ENCODE measurements at places on chromosomes 4 and X.
A peak's percentile ranks its signal among the peaks of the same experiment; 100 is the strongest.

GRCh38 chr4:72496119-72496518 lies 72.9 kb downstream of the ADAMTS3 start:
- DNase-seq, result peak; percentile 4

DNA sequence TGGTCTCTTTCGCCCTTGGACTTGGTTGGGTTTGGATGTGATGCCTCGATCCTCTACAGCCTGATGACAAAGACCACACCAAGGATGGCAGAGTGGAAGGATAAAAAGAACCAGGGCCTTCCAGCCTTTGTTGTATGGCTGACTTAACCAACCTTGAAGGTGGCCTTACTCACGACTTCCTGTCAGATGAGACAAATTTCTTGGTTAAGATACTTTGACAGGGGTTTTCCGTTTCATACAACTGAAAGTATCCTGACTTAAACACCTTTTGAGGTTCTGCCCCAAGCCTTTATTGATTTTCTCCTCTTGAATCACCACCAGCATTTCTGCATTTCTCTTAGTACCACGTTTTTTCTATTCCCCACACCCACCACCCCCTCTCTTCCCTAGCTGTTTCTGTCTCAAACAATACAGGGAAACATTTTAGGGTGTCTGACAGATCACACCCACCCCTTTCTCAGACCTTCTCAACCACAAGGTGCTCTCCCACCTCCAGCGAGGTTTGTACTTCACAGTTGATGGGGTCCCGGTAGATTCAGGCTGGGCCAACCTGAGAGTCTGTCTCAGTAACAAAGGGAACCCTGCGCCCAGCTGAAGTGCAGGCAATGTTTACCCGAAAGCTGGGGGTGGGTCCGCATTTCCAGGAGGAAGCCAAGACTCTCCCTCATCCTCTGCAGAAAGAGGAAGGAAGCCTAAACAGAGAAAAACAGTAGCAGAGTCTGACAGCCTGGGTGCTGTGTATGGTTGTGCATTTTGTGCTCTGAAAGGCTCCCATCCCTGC lies 5.0 kb upstream of the TSPAN5 start:
- no peak for DNase-seq

DNA sequence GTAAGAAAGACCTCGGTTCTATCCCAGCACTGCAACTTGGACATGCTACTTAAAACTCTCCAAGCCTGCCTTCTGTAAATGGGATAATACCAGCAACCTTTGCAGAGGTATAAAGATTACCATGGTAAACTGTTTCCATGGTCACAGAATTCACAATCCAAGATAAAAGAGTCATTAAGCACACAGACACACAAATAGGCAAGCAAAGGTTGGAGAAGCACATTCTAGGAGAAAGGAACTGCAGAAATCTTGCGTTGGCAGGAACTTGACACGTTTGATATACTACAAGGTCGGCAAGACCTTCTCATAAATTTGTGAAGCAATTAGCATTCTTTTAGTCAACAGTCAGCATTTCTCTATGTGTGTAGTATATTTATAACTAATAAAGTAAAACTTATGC lies 12.3 kb upstream of the CHRNA9 start:
- DNase-seq, result peak; percentile 71

DNA sequence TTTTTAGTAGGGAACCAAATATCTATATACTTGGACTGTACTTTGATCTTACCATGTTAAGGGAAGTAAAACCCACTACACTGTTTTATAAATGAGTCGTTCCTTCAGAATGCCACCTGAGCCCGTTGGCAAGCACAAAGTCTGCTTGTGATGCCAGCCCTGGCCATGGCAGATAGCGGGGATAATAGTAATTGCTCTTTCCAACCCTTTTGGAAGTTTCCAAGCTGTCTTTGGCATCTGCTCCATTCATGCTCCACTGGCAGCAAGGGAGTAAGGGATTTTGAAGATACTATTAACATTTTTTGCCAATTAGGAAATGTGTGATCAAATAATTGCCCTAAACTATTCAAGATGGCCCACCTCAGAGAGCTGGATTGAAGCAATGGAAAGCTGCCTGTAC lies 689.2 kb upstream of the SLIT2 start:
- no peak for DNase-seq

- DNase-seq, result no peak
Observed at GRCh38 chrX:29528281-29528680, 687.1 kb upstream of the MAGEB2 start.

- DNase-seq, result no peak
Observed at GRCh38 chr4:38531141-38531727, 132.8 kb upstream of the KLF3 start.

- no peak for DNase-seq
Observed at GRCh38 chr4:33381816-33382215, 2661.6 kb downstream of the PCDH7 start.

- DNase-seq, result no peak
Observed at GRCh38 chr4:102473476-102473875, 27.7 kb upstream of the NFKB1 start.

DNA sequence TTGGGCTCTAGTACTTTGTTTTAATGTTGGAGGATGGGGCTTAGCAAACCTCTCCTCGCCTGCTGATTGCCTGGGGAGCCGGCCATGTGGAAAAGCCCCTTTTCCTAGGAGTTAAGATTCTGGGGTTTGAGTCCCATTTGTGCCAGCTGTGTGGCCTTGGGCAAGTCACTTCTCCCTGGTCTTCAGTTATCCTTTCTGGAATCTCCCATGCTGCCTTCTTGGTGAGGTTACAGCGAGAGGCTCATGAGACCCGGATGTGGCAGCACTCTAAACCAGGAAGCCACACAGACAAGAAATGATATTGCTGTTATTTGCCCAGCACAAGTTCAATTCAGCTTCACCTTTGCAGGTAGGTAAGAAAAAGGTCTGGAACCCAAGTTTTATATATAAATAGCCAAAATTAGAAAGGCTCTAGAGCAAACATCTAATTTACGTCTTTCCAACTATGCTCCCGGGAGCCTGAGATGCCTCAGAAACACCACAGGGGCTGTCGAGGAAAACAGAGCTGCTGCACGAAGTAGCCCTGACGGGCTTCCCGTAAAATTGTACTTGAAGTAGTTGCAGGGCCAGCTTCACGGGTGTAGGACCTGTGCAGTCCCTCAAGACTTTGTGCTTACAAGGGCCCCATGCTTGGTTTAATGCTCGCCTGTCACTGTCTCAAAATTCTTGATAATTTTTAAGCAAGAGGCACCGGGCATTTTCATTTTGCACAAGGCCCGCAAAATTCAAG lies 8.3 kb upstream of the SASH3 start:
- DNase-seq, result no peak

- peak; percentile 30 for DNase-seq
Observed at GRCh38 chrX:71953946-71954345, 43.3 kb downstream of the NHSL2 start.

DNA sequence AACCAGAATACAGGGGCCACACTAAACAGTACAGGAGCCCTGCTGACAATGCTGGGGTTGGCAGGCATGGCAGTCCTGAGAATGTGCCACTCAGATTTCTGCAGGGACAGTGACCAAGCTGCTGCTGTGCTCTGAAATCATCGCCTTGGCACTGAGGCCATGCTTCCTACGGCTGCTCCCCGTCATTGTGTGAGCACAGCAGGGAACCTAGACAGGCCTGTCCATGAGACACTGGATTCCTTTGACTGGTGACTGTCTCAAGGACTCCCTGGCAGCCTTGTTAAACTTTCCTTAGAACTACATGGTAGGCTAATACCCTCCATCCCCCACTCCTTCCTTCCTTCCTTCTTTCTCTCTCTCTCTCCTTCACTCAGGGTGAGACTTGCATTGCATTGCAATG lies 111.4 kb downstream of the LUZP4 start:
- peak; percentile 7 for DNase-seq

GRCh38 chr4:166293556-166293955 lies 420.5 kb downstream of the TLL1 start:
- DNase-seq, result peak; percentile 54

DNA sequence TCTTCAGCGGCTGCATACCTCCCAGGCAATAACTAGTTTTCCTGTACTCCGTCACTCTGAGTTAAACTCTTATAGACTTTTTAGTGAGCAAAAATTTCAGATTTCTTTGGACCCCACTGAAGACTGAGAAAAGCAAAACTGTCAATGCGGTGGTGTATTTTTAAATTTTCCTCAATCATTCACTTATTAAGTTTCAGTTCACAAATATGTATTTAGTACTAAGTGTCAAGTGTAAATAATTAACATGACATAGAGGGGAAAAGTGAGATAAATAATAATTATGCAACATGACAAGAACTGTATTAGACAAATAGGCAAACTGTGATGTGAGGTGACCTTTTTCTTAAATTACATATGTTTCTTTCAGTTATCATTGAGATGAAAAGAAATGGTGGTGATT lies 124.4 kb downstream of the NAF1 start:
- no peak for DNase-seq

DNA sequence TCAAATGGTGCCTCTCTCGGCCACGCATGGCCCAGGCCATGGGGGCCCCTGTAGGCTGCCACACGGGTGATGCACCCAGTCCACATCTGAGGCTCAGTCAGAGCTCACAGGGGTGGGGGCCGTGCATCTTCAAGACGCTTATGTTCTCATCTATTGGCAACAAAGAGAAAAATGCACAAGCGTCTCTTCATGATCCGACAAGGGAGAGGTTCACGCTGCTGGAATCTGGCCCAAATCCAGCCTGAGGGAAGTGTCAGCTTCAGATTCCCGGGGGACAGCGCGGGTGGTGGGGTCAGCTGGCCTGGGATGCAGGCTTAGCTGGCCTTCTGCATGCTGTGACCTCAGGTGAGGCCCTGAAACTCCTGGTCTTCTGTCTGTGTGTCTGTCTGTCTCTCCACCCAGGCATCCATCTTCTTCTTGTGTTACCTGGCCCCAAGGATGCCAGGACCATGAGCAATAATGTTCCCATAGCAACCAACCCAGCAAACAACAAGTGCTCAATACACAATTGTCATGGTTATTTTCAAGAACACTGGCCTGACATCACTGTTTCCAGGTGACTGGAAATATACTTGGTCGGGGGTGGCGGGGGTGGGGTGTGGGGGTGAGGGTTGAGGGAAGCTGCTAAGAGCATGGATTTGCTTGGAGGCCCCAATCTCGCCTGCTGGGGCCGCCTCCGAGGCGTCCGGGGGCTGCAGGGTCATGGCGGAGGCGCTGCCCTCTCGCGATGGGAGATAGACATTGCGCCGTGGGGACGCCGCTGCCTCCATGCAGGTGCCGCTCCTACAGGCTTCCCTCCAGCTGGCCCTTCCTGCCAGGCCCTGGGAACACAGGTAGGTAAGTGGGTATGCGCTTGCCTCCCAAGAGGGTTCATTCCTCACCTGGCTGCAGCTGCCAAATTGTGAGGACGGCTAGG lies 48.3 kb downstream of the ABLIM2 start:
- peak; percentile 7 for DNase-seq

- no peak for DNase-seq
Observed at GRCh38 chrX:7704205-7704604, 138.8 kb upstream of the VCX start.

DNA sequence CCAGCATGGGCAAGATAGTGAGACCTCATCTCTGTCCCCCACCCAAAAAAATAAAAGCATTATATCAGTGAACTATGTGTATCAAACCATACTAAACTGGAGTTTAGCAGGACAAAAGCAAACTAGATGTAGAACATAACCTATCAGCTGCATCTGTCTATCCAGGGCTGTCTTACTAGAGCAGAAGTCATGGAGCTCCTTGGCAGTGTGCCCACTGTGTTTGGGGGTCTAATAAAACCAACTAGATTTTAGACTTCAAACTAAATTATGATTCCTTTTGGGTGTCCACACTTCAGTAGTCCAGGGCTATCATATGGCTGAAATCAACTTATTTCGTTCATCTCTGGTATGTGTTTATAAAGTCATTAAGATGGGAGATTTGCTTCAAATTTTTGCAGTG lies 8.3 kb downstream of the SLBP start:
- no peak for DNase-seq

DNA sequence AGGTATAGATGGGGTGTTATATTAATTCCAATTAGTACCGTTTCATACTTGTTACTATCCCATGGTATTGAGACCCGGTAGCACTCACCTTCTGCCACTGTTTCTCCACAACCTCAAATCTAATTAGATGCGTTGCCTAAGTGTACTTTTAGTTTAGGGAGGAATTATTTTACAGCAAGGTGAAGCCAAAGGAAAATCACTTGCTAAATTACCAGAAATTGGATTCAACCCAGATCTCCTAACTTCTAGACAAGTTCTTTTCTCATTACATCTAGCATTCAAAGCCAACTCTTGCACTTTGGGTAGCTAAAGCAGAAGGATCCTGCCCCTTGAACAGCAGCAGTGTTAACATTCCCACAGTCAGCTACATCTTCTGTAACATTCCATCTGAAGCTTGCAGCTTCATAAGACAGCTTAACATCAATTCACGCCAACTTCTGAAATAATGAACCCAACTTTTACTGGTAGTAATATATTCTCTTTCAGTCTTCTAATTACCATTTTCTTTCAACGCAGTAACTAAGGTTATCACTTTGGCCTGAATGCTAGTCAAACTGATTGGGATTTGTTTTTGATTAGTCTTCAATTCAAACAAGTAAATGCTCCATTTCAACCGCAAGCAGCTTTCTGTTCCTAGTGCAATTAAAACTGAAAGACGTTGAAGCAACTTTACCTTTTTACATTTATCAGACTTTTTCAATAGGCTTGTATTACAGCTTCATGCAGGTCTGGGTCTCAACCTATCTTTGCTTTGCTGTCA lies 934 bp upstream of the SEC31A start:
- peak; percentile 49 for DNase-seq

DNA sequence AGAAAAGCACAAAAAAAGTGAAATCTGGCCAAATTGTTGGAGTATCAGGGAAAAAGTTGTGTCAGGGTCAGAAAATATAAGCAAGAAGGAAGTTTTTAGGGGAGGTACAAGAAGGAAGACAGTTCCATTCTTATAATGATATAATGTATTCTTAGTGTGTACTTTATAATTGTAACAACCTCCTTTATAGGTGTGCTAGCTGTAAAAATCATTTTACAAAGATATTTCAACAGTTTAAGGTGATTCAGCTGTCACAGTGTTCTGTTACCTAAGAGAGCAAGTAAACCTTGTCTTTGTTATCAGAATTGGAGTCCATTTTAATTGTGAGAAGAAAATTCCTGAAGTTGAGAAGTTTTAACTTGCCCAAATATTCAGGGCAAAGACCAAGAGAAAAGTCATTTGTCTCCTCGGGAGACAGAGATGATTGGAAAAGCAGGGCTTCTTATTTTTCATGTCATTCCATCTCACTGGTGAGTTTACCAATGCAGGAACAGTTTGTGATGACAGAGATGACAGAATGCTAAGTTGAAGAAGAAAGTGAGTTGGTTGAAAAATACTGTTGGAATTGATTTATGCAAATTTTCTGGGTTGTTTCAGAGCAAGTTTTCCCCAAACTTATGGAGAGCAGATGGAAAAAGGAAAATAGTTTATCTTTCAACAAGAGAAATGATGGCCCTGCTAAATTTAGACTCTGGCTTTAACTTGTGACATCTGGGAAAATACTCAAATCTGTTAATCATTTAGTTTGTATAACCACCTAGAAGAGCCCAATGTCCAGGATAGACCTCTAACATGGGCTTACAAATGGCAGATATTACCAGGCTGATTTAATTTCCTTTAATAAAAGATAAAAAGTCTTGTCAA lies 14.8 kb downstream of the INTS6L start:
- DNase-seq, result no peak

DNA sequence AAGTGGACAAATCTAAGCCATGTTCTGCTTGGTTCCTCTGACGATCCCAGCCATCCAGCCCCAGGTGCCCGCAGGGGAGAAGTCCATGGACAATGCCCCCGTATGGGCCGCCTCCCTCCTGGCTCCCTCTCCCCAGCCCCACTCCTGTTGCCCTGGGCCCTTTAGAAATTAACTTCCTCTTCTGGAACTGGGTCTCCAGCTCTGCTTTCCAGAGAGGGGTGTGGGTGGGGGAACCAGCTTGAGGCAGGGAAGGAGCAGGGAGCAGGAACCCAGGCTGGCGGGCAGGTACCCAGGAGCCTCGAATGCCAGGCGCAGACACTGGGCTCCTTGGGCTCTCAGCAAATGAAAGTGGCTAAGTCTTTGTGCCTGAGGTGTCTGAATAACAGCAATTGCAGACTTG lies 12.7 kb upstream of the ABLIM2 start:
- DNase-seq, result no peak

All from EH (cell line).